ENCODE measurements at places on chromosomes 7 and 10. TPM values are rescaled to one million over a fixed set of nuclear protein-coding genes. Genes with fewer than 3 reads are reported as not detected.

- H3K27me3 ChIP-seq = no peaks in the 10 kb centered on the region
- H3K4me3 ChIP-seq = no peak overlapping the region
- H3K4me1 ChIP-seq = no peaks in the 10 kb centered on the region
- H3K36me3 ChIP-seq = no peaks in the 10 kb centered on the region
Observed at GRCh38 chr7:1951159-1951536, 281.1 kb downstream of the ELFN1 start.

DNA sequence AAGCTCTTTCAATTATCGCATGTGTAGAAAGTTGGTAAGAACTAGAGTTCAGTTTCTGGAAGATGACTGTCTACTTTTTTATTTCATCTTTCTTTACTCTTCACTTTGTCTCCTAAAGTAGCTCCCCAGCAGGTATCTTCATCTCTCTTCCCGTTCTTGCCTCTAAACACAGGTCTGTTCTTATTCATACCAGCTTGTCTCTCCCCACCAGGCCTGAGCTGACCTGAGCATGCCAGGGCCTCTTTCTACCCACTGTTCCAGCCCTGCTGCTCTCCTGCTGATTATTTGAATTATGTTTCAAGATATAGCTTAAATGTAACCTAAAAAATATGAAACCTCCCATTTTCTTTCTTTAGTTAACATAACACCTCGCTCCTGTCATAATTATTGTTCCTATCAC is 386.1 kb upstream of the LRGUK start:
- no peak for DNase-seq
- no peaks in the 10 kb centered on the region for H3K27me3 ChIP-seq
- peaks cover under 1% of the 10 kb centered on the region for H3K4me1 ChIP-seq
- H3K36me3 ChIP-seq = no peaks in the 10 kb centered on the region
- no peak overlapping the region for H3K27ac ChIP-seq

- H3K4me3 ChIP-seq = no peak overlapping the region
- peaks cover 5% of the 10 kb centered on the region for H3K27me3 ChIP-seq
- no peaks in the 10 kb centered on the region for H3K36me3 ChIP-seq
- no peak overlapping the region for H3K27ac ChIP-seq
Observed at GRCh38 chr10:127523476-127523875, 25.6 kb upstream of the NPS start.

DNA sequence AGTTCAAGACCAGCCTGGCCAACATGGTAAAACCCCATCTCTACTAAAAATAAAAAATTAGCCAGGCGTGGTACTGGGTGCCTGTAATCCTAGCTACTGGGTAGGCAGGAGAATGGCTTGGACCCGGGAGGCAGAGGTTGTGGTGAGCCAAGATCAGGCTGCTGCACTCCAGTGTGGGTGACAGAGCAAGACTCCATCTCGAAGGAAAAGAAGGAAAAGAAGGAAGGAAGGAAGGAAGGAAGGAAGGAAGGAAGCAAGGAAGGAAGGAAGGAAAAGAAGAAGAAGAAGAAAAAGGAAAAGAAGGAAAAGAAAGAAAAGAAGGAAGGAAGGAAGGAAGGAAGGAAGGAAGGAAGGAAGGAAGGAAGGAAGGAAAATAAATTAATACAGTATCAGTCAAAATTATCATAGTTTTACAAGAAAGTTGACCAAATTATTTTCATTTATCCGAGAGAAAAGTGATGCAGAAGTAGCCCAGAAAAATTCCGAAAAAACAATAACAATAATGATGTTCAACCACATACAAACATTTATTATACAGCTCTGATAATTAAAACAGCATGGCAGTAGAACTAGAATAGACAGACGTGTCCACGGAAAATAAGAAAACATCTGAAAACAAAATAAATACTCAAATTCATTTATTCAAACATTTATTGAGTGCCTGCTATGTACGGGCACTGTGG is 292.4 kb upstream of the MKLN1 start:
- no peak for DNase-seq
- peaks cover 27% of the 10 kb centered on the region for H3K36me3 ChIP-seq
- peaks cover 4% of the 10 kb centered on the region for H3K27me3 ChIP-seq
- H3K4me1 ChIP-seq = peaks cover 73% of the 10 kb centered on the region
- peak overlapping the region; percentile 45 for H3K27ac ChIP-seq
- no peak overlapping the region for H3K4me3 ChIP-seq

Gene TDRD1
- total RNA-seq = not detected

Gene TMEM139
- total RNA-seq = not detected

Gene IL2RA
- not detected for total RNA-seq

DNA sequence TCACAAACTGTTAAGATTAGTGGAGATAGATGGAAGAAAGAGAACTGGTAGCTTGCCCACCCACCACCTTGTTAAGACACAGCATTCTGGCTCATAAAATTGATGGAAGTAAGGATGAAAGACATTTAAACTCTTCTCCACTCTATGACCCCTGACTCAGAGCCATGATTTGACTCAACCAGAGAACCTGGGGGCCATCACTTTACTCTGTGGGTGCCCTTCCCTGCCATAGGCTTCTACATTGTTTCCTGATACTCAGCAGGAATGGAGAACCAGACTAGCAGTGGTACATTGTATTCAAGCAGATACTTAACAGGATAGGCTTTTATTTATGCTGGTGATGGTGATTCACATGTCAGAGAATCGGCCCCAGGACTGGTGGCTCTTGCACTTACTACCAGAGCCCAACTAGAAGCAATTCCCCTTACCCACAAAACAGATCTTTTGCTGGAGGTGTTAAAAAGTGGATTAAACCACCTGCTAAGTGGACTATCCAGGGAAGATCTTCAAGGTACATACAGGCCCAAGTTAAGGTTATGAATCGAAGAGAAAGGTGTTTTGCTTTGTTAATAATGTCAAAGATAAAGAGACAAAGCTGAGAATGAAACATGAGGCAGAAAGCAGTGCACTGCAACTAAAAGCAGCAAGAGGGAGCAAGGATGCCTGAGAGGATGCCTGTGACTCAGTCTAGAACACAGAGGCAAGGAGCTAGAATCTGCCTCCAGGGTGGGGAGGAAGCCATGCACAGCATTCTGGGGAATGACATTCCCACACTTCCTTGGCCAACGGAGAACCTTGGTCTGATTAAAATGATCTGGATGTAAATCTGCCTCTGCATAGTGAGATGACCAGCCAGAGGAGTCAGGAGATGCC is 36.0 kb upstream of the GLI3 start:
- DNase-seq = peak; percentile 69
- H3K36me3 ChIP-seq = no peaks in the 10 kb centered on the region
- H3K4me1 ChIP-seq = peaks cover 21% of the 10 kb centered on the region
- peak overlapping the region; percentile 55 for H3K27ac ChIP-seq
- peaks cover 3% of the 10 kb centered on the region for H3K27me3 ChIP-seq
- peak overlapping the region; percentile 33 for H3K4me3 ChIP-seq

- no peaks in the 10 kb centered on the region for H3K36me3 ChIP-seq
- peaks cover 47% of the 10 kb centered on the region for H3K27me3 ChIP-seq
- peaks cover 10% of the 10 kb centered on the region for H3K4me1 ChIP-seq
Observed at GRCh38 chr10:122560279-122560804, at the start of gene DMBT1. Gene DMBT1, plus strand, starts transcription at chr10:122560754. Its CDS starts 17 bp downstream, at chr10:122560771.

Gene ADAMTS14
- total RNA-seq = 0.05 TPM

DNA sequence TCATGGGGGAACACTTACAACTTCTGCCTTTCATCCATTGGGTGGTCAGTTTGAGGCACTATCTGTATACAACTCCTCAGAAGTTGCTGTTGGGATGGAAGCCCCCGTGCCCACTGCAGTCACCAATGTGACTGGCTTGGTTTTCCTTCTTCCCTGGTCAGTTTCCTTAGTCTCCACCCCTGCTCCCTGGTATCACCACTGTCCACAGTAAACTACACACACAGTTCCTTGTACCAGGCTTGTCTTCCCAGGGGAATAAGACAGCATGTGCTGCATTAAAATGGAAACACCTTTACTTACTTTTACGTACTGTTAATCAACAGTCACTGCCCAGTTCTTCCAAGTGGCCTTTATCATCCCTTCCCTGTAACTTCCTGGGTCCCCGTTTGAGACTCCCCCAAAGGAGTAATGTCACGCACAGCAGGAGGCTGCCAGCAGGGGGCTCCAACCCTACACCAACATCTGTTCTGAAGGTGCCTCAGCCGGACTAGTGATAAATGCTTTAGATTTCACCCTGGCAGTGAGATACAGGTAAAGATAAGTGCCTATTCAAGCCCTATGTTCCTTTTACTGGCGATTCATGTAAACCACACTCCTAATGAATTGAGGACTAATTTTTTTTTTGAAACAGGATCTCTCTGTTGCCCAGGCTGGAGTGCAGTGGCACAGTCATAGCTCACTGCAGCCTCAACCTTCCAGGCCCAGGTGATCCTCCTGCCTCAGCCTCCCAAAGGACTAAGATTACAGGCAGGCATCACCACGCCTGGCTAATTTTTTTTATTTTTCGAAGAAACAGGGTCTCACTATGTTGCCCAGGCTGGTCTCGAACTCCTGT is 45.3 kb upstream of the PIK3AP1 start:
- no peak overlapping the region for H3K4me3 ChIP-seq
- H3K4me1 ChIP-seq = no peaks in the 10 kb centered on the region
- peak; percentile 43 for DNase-seq
- H3K36me3 ChIP-seq = no peaks in the 10 kb centered on the region

Gene GRID1
- total RNA-seq = not detected

DNA sequence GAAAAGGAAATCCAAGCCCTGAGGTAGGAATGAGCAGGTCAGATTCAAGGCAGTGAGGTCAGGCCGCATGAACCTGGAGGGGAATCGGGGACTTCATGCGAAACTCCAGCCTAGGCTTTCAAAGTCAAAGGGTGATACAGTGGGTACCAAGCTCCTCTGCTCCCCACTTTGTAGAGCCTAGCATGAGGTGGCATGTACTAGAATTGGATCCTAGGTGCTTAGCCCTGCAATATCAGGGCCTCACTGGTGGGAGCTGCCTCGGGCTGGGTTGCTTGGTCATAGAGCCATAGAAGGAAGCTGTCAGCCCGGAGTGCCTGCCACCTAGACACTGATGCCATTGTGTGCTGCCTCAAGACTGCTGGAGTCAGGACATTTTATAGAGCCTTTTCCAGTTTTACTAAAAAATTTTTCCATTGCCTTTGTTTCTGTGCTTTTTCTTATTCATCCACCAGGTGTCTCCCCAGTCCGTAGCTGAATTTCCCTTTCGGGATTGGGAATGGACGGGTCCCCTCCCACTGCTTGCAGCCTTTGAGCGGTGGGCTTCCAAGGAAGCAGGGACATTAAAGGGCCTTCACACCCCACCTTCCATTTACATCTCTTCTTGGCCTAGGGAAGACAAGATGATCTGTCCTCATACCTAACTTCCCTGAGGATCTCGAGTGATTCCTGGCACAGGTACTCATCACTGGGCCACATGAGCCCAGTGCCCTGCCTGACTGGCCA is 5.5 kb upstream of the LZTS2 start:
- peak; percentile 35 for DNase-seq
- H3K27ac ChIP-seq = no peak overlapping the region
- no peak overlapping the region for H3K4me3 ChIP-seq
- H3K36me3 ChIP-seq = peaks cover 18% of the 10 kb centered on the region

Gene UCN3
- total RNA-seq = not detected

DNA sequence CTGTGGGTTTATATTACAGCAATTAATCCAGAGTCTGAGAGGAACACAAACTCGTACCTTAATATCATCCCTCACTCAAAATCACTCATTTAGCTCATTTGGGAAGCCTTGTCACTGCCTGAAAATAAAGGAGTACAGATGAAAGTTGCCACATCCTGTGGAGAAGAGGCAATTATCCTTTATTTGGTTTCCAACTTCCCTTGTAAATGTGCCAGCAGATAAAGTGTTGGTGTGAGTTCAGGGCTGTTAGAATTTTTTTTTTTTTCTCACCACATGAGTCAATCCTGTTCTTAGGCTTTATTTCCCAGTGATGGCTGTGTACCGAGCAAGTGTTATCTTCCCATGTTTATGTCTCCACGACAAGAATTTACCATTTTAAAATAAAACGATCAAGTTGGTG is 99.0 kb upstream of the SMIM30 start:
- H3K27ac ChIP-seq = no peak overlapping the region
- no peaks in the 10 kb centered on the region for H3K27me3 ChIP-seq
- H3K4me1 ChIP-seq = peaks cover 14% of the 10 kb centered on the region
- no peaks in the 10 kb centered on the region for H3K36me3 ChIP-seq

Gene CPVL
- total RNA-seq = not detected

GRCh38 chr7:39948375-39948955 is 1.6 kb upstream of the CDK13 start:
- H3K4me1 ChIP-seq = peaks cover 26% of the 10 kb centered on the region
- peak overlapping the region; percentile 100 for H3K27ac ChIP-seq
- peaks cover 1% of the 10 kb centered on the region for H3K27me3 ChIP-seq
- H3K4me3 ChIP-seq = peak overlapping the region; percentile 100
- DNase-seq = no peak

Gene STEAP1B
- total RNA-seq = 89.5 TPM

GRCh38 chr10:86364491-86365345 is 1.9 kb downstream of the GRID1 start:
- H3K4me1 ChIP-seq = no peaks in the 10 kb centered on the region
- no peak overlapping the region for H3K4me3 ChIP-seq
- no peaks in the 10 kb centered on the region for H3K36me3 ChIP-seq
- H3K27ac ChIP-seq = no peak overlapping the region
- no peak for DNase-seq

GRCh38 chr7:42593860-42594259 is 318.0 kb downstream of the C7orf25 start:
- H3K36me3 ChIP-seq = no peaks in the 10 kb centered on the region
- no peaks in the 10 kb centered on the region for H3K4me1 ChIP-seq
- peaks cover 4% of the 10 kb centered on the region for H3K27me3 ChIP-seq
- H3K27ac ChIP-seq = no peak overlapping the region

DNA sequence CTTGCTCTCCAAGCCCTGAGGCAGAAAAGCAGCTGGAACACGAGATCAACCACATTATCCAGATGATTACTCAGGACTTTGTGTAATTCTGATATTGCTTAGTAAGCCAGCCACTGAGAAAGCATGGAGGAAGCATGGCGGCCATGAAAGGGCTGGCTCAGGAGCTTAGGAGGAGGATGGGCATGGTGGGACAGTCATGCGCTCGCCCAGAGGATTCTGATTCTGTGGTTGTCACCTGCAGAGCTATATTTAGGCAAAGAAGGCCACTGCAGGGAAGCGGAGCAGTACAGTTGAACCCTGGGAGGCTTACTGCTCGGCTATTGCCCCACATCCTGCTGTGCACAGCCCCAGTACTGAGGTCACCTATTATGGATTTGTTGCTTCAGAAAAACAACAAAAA is 128.8 kb upstream of the DNAJB12 start:
- H3K4me1 ChIP-seq = peaks cover 10% of the 10 kb centered on the region
- H3K27me3 ChIP-seq = no peaks in the 10 kb centered on the region
- no peak overlapping the region for H3K4me3 ChIP-seq
- no peak overlapping the region for H3K27ac ChIP-seq
- DNase-seq = no peak

DNA sequence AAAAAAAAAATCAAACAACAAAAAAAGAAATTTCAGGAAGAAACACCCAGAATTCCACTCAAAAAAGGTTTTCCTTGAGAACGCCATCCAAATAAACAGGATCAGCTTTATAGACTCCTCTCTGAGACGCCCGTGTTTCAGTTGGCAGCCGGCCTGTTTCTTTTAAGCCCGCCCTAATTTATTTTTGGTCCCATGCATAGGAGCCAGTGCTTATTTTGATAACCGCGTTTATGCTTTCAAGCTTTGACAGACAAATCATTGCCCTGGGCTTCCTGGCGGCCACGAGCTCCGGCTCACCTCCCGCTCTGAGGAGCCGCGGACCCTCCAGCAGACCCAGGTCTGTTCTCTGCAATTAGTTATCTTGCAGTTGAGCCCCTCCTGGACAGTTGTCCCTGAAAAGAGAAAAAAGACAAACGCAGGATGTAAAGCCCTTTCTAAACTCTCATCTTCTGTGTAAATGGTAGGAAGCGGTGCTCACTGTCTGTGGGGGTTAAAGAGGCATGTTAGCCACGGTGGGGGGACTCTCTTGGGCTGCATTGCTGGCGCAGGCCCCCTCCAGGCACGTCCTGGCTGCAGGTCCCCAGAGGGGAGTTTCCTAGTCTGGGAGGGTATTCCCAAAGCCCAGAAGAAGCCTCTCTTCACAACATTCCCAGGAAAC is 22.2 kb upstream of the UNCX start:
- DNase-seq = no peak
- H3K4me1 ChIP-seq = no peaks in the 10 kb centered on the region
- H3K4me3 ChIP-seq = no peak overlapping the region
- H3K27me3 ChIP-seq = peaks cover 56% of the 10 kb centered on the region
- no peaks in the 10 kb centered on the region for H3K36me3 ChIP-seq
- no peak overlapping the region for H3K27ac ChIP-seq

Measured in HFFc6 (cell line).